ENCODE measurements at places on chromosomes 5 and 9. TPM values are rescaled to one million over a fixed set of nuclear protein-coding genes. Genes with fewer than 3 reads are reported as not detected.
A peak's percentile ranks its signal among the peaks of the same experiment; 100 is the strongest.

Gene SOHLH1
- not detected for total RNA-seq

Gene SEMA6A
- 11.6 TPM for total RNA-seq

Gene NMUR2
- not detected for total RNA-seq

Gene PCDHB16
- total RNA-seq: 4.1 TPM

Gene WNT8A
- total RNA-seq: not detected

DNA sequence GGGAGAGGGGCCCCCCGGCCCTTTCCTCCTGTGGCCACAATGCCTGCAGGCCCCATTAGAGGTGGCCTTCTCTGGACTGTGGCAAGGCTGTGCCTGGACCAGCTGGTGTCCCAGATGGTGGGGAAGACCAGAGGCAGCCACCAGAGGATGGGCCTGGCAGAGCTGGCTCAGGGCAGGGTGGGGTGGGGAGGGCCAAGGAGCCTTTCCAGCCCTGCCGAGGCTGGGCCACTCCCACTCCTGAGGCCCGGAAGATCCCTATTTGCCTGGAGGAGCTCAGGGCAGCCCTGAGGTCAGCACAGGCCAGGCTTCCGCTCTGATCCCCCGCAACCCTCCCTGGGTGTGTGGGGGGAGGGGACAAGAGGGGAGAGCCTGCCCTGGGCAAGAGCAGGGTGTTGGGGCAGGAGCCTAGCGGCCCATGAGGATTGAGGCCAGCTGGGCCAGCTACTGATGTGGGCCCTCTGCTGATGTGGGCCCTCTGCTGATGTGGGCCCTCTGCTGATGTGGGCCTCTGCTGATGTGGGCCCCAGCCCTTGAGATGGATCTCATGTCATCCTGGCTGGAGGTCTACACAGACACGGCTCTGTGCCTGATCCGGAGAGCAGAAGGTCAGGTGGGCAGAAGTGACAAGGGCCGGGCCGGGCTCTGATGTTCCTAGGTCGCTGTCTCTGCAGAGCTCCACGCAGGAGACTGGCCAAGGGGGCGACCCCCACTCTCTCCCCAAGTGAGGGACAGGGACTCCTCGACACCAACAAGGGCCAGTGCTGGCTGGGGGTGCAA is 6.0 kb downstream of the MRPS2 start:
- no peak overlapping the region for H3K4me3 ChIP-seq
- no peak for DNase-seq
- H3K4me1 ChIP-seq: peaks cover 25% of the 10 kb centered on the region
- H3K27ac ChIP-seq: no peak overlapping the region
- H3K36me3 ChIP-seq: peaks cover 34% of the 10 kb centered on the region
- H3K27me3 ChIP-seq: no peaks in the 10 kb centered on the region

GRCh38 chr5:147092044-147092443 is 142.8 kb upstream of the STK32A start:
- H3K27me3 ChIP-seq: no peaks in the 10 kb centered on the region
- no peaks in the 10 kb centered on the region for H3K4me1 ChIP-seq
- H3K4me3 ChIP-seq: no peak overlapping the region
- H3K27ac ChIP-seq: no peak overlapping the region

DNA sequence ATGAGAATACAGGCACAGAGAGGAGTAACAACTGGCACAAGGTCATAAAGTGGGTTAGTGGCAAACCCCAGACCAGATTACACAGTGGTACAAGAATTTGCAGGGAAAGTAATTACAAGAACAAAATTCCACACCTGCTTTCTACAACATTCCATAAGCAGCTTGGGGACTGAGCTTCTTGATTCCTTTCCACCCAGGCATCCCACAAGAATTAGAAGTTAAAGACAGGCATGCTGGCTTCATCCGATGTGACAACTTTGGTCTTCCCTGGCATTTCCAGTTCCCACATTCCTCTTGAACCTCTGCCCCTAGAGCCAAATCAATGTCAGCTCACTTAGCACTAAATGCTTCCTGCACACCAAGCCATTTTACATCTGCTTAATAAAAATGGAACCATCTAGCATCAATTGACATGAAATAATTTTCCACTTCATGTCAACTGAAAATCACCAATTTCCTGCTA is 435.8 kb upstream of the PAPPA start:
- no peak overlapping the region for H3K4me3 ChIP-seq
- no peaks in the 10 kb centered on the region for H3K27me3 ChIP-seq
- no peak for DNase-seq
- no peak overlapping the region for H3K27ac ChIP-seq

DNA sequence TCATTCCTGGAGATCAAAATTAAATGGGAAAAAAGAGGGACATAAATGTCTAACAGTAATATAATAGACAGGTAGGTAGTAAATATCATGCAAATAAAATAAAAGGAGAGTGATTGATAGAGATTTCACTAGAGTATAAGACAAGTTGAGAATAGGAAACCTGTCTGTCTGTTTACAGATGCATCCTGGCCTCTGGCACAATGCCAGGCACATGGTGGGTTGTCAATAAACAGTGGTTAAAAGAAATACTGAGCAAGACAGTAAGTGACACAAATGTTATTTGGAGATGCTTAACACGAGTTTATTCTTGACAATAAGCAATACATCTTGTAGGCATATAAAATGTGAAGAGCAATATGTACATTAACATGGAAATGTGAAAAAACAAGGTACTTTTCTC is 33.3 kb downstream of the RICTOR start:
- H3K27ac ChIP-seq: no peak overlapping the region
- no peaks in the 10 kb centered on the region for H3K36me3 ChIP-seq
- no peak for DNase-seq
- H3K4me1 ChIP-seq: no peaks in the 10 kb centered on the region
- H3K4me3 ChIP-seq: no peak overlapping the region

GRCh38 chr5:3564116-3564515 is 31.5 kb upstream of the IRX1 start:
- no peak overlapping the region for H3K27ac ChIP-seq
- no peaks in the 10 kb centered on the region for H3K36me3 ChIP-seq

- DNase-seq: no peak
- H3K4me1 ChIP-seq: peaks cover 47% of the 10 kb centered on the region
- H3K36me3 ChIP-seq: no peaks in the 10 kb centered on the region
Measured at GRCh38 chr5:109450129-109450877, 40.5 kb upstream of the PJA2 start.

DNA sequence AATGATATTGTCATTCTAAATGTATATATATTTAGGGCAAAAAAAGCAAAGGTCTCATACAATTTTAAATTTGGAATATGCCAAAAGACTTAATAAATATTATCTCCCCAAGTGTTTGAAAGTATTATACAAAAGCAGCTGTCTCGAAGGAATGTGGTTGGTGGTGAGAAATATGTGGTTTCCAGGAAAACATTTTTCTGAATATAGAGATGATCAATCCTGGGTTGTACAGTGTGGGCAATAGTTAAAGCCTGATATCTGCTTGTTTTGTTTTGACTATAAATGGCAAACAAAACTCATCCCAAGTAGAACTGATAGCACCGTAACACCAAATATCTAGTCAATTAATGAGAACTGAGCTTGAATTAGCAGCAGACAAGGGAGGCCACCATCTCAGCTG is 391.8 kb upstream of the CD180 start:
- H3K27ac ChIP-seq: no peak overlapping the region

GRCh38 chr9:134616341-134616740 is 25.3 kb upstream of the COL5A1 start:
- no peaks in the 10 kb centered on the region for H3K36me3 ChIP-seq
- H3K4me3 ChIP-seq: no peak overlapping the region
- peaks cover 4% of the 10 kb centered on the region for H3K27me3 ChIP-seq
- DNase-seq: no peak
- no peak overlapping the region for H3K27ac ChIP-seq

DNA sequence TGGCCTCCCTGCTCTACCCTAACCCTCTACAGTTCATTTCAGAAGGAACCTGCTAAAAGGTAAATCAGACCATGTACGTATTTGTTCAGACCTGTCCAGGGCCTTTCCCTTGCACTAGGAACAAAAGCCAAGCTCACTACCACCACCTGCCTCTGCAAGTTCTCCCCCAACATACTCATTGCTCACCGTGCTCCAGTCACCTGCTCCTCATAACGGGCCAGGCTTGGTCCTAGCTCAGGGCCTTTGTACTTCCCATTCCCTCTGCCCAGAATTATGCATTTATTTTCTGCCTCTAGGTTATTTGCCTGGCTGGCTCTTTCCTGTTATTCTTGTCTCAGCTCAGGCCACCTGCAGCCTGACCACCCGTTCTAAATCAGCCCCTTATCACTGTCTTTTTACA is 4.8 kb upstream of the FGF1 start:
- H3K36me3 ChIP-seq: no peaks in the 10 kb centered on the region
- no peaks in the 10 kb centered on the region for H3K27me3 ChIP-seq
- H3K4me1 ChIP-seq: peaks cover 27% of the 10 kb centered on the region
- no peak overlapping the region for H3K4me3 ChIP-seq
- DNase-seq: no peak

GRCh38 chr5:7541898-7542297 is 146.0 kb downstream of the ADCY2 start:
- no peak overlapping the region for H3K4me3 ChIP-seq
- DNase-seq: peak; percentile 55
- no peaks in the 10 kb centered on the region for H3K36me3 ChIP-seq
- no peaks in the 10 kb centered on the region for H3K27me3 ChIP-seq
- no peaks in the 10 kb centered on the region for H3K4me1 ChIP-seq

GRCh38 chr5:101878190-101878589 is 417.9 kb downstream of the SLCO4C1 start:
- no peaks in the 10 kb centered on the region for H3K4me1 ChIP-seq
- no peak for DNase-seq
- no peaks in the 10 kb centered on the region for H3K27me3 ChIP-seq
- H3K36me3 ChIP-seq: no peaks in the 10 kb centered on the region
- H3K4me3 ChIP-seq: no peak overlapping the region

DNA sequence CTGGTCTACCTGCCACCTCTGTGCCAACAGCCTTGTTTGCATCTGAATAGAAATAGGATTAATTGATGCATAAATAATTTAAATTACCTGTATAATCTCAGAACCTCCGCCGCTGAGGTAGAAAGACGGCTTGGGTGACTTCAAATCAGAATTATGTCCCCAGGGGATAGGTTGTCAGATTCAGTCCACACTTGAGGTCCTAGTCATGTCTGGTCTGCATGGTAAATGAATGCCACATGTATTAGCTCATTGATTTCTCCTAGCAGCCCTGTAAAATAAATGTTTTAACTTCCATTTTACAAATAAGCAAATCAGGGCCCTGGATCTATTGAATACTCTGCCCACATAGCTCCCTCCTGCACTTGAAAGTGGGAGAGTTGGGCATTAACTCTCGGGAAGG is 368.0 kb upstream of the WWC1 start:
- H3K27me3 ChIP-seq: no peaks in the 10 kb centered on the region
- no peak overlapping the region for H3K4me3 ChIP-seq
- H3K36me3 ChIP-seq: no peaks in the 10 kb centered on the region
- no peak for DNase-seq
- H3K27ac ChIP-seq: no peak overlapping the region

DNA sequence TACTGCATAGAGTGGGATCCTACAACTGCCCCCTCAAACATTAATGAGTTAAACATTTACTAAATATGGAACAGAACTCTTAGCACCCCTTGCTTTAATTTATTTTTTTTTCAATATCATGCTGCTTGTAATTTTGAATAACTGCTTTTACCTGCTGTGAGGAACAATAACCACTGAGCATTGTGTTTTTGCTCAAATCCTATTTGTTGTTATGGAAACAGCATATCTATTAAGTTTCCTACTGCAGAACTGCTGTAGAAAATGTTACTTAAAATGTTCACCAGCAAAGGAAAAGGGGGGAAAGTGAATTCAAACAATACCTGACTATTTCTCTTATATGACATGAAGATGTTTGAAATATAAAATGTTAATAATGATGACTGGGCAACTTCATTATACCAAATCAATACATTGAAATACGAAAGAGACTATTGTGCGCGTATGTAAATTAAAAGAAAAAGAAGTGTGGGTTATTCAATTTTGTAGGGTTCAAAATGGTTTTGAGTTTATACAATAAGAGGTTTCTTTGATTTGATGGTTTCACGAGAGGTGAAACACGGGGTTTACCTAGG is 1043.8 kb upstream of the NUDT12 start:
- no peaks in the 10 kb centered on the region for H3K27me3 ChIP-seq
- H3K27ac ChIP-seq: no peak overlapping the region
- no peaks in the 10 kb centered on the region for H3K36me3 ChIP-seq

GRCh38 chr5:68369023-68369359 is 153.4 kb downstream of the PIK3R1 start:
- H3K4me3 ChIP-seq: no peak overlapping the region
- H3K4me1 ChIP-seq: no peaks in the 10 kb centered on the region
- no peak overlapping the region for H3K27ac ChIP-seq

GRCh38 chr9:136729144-136729543 is 13.6 kb downstream of the LCN10 start:
- H3K27me3 ChIP-seq: no peaks in the 10 kb centered on the region
- DNase-seq: no peak
- H3K27ac ChIP-seq: peak overlapping the region; percentile 79
- peak overlapping the region; percentile 76 for H3K4me3 ChIP-seq
- peaks cover 14% of the 10 kb centered on the region for H3K36me3 ChIP-seq
- peaks cover 49% of the 10 kb centered on the region for H3K4me1 ChIP-seq

DNA sequence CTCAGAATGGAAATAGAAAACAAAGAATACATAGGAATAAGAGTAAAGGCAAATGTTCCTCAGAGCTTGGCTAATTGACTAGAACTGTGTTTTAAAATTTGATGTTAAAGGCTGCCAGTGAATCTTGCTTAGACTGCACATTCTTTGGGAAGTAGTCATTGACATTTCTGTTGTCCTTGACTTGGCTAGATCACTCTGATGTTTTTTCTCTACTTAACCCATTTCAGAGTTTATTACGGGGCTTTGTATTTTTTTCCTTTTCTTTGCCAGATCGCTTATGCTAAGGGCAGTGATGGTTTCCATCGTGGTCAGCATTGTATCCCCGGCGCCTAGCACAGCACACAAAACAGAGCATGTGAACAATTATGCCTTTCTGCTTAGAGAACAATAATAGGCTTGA is 1126.7 kb upstream of the CDH9 start:
- no peaks in the 10 kb centered on the region for H3K36me3 ChIP-seq
- no peak overlapping the region for H3K27ac ChIP-seq
- H3K4me3 ChIP-seq: no peak overlapping the region
- no peaks in the 10 kb centered on the region for H3K4me1 ChIP-seq
- no peaks in the 10 kb centered on the region for H3K27me3 ChIP-seq
- no peak for DNase-seq

DNA sequence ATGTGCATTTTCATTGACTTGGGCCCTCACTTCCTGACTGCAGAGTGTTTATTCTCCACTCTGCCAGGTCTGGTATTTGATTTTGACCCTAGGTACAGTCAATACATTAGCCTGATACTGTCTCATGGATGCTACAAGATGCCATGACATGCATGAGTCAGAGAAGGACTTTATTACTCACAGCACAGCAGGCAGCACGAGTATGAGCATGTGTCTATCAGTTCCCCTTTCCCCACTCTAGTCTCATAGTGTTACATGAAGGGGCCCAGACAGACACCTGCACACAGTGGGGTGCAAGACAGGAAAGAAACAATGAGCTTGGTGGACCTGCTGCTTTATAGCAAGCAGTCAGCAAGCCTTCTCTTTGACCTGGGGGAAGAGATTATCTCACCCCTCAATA is 19.6 kb downstream of the ITGA2 start:
- no peaks in the 10 kb centered on the region for H3K27me3 ChIP-seq
- H3K36me3 ChIP-seq: peaks cover 9% of the 10 kb centered on the region
- H3K27ac ChIP-seq: no peak overlapping the region
- H3K4me3 ChIP-seq: no peak overlapping the region
- no peak for DNase-seq
- peaks cover 7% of the 10 kb centered on the region for H3K4me1 ChIP-seq
